HCEC 1CT (cell line): ENCODE measurements at places on chromosomes 12 and 14.

DNA sequence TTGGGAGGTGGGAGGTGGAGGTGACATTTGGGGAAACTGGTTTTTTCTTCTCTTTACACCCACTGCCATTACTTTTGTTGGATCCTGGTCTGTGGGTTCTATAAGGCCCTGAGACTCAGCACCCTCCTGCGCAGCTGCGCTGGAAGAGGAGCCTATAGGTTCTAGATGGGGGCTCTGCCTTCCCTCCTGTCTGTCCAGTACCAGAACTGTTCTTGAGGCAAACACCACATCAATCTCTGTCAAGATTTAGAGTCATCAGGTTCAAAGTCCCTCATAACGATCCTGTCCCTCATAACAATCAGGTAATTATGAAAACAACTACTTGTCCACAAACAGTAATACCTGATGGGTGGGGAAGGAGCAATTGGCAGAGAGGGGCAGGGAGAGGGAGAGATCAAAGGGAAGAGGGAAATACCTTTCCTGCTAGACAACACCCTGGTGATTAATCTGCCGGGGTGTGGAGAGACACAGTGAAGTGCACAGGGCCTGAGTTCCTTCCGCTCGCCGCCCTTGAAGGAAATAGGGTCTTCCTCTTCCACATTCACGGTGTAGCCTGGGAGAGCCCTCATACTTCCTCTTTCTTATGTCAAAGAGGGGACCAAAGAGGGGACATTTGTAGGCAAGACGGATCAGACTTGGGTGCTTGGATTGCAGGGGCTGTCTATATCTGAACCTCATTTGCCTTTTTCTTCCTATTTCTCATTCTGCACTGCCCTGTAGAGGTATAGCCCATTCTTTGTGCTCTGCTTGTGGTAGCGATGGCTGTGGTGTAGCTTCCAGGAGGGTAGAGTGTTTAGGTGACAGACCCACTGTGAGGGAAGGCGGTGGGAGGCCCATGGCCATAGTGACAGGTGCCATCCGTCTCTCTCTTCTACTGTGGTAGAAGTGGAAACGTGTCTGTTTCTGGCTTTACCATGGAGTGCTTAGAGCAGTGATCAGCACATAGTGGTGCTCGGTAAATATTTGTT, 12.6 kb downstream of the GPRC5A start:
- no peak for DNase-seq

GRCh38 chr14:90839024-90839888, 23.0 kb upstream of the TTC7B start:
- DNase-seq: peak; percentile 13

DNA sequence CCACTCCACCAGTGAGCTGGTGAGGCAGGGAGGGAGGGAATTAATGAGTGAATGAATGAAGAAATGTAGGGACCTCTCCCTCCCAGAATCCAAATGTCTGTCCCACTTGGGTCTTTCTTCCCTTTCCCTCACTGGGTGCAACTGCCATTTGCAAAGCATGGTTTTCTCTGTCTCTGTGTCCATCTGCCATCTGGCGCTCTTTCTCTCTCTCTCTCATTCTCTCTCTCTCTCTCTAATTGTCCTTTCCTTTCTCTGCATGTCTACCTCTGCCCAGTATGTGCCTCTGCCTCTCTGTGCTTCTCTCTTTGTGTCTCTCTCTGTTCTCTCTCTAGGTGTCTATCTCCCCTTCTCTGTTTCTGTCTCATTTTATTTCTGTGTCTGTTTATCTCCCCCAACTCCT, 102.7 kb downstream of the CMKLR1 start:
- DNase-seq: no peak

GRCh38 chr12:90086281-90086680, 377.6 kb upstream of the ATP2B1 start:
- peak; percentile 63 for DNase-seq

DNA sequence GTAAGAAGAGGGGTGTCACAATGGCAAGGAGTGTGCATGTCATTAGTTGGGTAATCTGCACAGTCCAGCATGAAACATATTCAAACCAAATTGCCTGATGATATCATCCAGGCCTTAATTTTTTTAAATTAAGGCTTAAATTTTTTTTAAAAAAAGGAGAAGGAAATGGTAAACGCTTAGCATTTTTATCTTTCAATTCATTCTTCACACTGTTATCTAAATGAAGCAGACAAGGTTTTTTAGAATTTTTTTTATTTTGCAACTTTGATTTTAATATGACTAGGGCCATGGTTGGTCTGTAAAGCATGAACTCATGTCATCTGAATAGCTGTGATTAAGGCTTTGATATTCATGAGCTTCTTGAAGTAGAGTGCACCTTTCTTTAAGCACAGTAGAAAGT, 362.5 kb downstream of the SYT1 start:
- DNase-seq: no peak

GRCh38 chr14:22232933-22233332, 356.1 kb downstream of the DAD1 start:
- DNase-seq: no peak

DNA sequence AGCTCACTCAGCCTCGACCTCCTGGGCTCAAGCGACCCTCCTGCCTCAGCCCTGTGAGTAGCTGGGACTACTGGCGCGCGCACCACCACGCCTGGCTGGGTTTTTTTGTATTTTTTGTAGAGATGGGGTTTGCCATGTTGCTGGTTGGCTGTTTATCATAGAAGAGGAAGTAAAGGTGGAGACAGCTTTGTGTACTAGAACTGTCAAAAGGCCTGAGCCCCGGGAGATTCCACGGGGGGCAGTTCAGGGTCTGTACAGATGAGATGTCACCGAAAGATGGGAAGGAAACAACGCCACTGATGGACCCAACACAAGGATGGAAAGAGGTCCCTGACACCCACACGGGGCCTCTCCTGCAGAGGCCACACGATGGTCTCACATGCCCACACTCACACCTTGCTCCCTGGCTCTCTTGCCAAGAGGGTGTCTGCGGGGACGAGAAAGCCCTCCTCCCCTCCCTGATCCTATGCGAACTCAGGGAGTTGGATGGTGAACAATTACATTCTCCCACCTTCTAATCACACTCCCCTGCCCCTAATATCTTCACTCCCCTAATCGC, 66.6 kb downstream of the KDM2B start:
- DNase-seq: no peak
